ENCODE measurements at places on chromosomes 2 and 18.

DNA sequence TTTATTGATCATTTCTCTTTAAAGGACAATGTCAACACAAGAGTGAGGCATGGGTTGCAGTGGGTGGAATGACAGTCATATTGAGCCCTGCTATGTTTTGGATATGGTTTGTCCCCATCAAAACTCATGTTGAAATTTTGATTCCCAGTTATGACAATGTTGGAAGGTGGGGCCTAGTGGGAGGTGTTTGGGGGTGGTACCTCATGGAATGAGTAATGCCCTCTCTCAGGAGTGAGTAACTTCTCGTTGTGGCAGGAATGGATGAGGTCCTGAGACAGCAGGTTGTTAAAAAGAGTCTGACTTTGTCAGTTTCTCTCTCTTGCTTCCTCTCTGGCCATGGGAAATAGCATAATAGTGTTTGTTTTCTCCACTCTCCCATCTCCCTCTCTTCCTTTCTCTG is 345.3 kb downstream of the DCC start:
- no peak for DNase-seq

DNA sequence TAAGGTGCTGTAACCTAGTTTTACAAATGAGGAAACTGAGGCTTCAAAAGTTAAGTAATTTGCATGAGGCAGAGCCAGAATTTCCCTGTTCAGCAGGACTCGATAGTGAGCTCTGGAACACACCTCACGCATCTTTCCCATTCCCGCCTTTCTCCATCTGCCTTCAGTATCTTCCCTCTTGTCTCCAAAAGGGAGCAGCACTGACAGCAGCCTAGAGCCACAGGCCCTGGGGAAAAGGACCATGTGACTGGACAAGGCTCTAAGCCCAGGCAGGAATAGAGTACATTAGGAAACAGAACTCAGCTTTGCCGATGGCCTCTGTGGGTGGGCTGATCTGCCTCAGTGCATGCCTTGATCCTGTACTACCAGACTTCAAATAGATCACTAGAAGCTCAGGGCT is 21.5 kb downstream of the GPR155 start:
- no peak for DNase-seq

DNA sequence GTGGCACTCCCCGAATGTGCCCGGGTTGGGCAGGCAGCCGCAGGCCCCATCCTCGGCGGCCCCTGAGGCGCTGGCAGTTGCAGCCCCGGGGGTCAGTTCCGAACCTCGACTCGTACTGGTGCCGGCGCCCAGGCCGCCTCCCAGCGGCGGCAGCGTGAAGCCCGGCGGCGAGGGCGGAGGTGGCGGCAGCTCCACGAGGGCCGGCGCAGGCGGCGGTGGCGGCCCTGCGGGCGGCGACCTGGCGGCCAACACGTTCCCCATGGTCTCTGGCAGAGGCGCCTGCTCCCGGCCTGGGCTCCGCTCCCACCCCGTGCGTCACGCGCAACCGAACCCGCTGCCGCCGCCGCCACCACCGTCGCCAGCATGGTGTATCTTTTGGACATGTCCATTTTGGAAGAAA is 196.3 kb downstream of the CCDC74A start:
- DNase-seq, result no peak

DNA sequence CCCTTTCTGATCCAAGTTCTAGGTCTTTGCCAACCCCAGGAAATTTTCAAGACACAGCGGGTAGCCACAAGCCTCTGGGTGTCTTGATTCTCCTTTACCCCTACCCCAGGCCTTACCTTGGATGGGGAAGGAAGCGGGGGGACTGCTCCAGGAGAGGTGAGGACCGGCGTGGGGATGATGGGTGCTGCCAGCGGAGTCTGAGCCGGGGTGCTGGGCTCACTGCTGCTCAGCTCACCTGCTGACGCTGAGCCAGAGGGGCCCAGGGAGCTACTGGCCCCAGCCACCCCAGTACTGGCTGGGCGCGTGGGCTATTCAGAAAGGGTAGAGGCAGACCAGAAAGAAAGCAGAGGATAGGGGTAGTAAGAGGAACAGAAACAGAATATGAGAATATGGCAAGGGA is 8.7 kb downstream of the DCTN1 start:
- DNase-seq, result peak; percentile 45

DNA sequence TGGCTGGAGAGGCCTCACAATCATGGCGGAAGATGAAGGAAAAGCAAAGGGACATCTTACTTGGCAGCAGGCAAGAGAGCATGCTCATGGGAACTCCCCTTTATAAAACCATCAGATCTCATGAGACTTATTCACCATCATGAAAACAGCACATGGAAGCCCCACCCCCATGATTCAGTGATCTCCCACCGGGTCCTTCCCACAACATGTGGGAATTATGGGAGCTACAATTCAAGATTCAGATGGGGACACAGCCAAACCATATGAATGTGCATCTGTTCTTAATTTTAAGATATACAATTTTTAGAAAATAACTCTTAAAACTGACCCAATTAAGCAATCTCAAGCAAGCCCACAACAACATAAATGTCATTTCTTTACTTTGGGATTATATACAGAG is 12.6 kb downstream of the C18orf63 start:
- DNase-seq, result no peak

- no peak for DNase-seq
Measured at GRCh38 chr2:169775765-169776164, 22.9 kb upstream of the SSB start.

All from Right ventricle myocardium inferior (tissue), 1 donor.